ENCODE measurements at places on chromosomes 3 and 15. TPM values are rescaled to one million over a fixed set of nuclear protein-coding genes. Genes with fewer than 3 reads are reported as not detected.

NFKBIZ gene
- polyA plus RNA-seq: 14.1 TPM

GRAMD1C gene
- polyA plus RNA-seq: 3.6 TPM

PLAAT1 gene
- 6.6 TPM for polyA plus RNA-seq

SLCO2A1 gene
- polyA plus RNA-seq: 0.82 TPM

LCTL gene
- 3.2 TPM for polyA plus RNA-seq

ALDH1A3 gene
- 2.8 TPM for polyA plus RNA-seq

SLC38A3 gene
- 1.3 TPM for polyA plus RNA-seq

CNTN6 gene
- polyA plus RNA-seq: not detected

IL17RD gene
- 11.9 TPM for polyA plus RNA-seq

AADACL2 gene
- polyA plus RNA-seq: not detected

FILIP1L gene
- 1.6 TPM for polyA plus RNA-seq

DPPA2 gene
- polyA plus RNA-seq: 18.9 TPM

COLQ gene
- 0.78 TPM for polyA plus RNA-seq

EDC3 gene
- 13.6 TPM for polyA plus RNA-seq
